COR-L47 (cell line): ENCODE measurements at places on chromosomes 13 and 19.

DNA sequence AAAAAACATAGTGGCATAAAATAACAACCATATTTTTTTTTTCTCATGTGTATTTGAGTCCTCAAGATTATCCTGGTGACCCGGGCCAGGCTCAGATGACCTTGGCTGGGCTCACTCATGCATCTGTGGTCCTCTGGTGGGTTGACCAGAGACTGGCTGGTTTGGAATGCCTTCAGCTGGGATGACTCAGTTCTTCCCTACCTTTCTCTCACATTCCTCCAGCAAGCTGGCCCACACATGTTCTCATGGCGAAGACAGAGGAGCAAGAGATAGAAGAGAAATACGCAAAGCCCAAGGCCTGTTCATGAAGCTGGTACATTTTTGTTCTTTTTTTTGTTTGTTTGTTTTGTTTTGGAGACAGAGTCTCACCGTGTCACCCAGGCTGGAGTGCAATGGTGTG, 14.3 kb upstream of the ZNF541 start:
- no peak for DNase-seq

DNA sequence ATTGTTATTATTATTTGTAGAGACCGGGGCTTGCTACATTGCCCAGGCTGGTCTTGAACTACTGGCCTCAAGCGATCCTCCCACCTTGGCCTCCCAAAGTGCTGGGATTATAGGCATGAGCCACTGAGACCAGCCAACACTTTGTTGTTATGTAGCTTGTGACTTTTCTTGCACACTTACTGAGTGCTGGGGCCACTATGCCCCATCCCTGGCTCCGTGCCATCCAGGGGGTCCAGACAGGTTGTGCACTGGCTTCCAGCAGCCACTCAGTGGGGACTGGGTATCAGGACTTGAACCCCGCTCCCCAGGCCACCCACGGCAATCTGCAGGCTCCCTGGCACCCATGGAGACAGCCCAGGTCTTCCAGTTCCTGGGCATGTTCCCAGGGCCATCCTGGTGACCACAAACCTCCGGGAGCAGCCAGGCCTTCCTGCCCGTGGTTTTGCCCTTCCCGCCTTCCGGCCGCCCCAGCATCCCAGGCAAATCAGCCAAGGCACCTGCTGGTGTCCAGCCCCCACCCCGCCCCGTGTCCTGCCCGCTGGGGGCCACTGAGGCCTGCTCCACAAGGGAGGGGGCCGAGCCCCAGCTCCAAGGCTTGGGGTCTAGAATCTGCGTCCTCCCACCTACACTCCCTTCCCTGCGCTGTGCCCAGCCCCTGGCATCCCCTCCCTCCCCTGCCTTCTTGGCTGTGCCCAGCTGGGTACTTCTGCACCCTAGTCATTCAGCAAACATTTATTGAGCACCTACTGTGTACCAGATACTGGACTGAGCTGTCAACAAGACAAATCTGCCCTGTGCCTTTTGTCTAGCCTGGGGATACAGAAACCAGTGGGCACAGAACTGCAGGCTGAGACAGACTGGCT, 23.7 kb upstream of the SEMA6B start:
- DNase-seq = no peak

DNA sequence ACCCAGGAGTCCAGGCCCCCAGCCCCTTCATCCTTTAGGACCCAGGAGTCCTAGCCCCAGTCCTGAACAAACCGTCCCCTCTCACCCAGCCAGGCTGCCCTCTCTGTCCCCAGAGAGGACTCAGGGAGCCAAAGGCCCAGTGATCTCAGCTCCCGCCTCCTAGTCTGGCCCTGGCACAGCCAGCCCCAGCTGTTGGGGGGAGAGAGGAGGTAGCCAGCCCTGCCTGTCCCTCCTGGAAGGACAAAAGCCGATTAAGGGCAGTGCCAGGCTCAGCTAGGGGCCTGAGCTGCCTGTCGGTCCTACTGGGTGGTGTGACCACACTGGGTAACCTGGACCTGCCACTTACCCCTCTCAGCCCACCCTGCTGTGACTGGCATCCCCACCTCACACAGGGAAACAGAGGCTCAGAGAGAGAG, 14.5 kb downstream of the LIPE start:
- no peak for DNase-seq

- no peak for DNase-seq
Measured at GRCh38 chr19:55058781-55059610, 4.0 kb downstream of the RDH13 start.

DNA sequence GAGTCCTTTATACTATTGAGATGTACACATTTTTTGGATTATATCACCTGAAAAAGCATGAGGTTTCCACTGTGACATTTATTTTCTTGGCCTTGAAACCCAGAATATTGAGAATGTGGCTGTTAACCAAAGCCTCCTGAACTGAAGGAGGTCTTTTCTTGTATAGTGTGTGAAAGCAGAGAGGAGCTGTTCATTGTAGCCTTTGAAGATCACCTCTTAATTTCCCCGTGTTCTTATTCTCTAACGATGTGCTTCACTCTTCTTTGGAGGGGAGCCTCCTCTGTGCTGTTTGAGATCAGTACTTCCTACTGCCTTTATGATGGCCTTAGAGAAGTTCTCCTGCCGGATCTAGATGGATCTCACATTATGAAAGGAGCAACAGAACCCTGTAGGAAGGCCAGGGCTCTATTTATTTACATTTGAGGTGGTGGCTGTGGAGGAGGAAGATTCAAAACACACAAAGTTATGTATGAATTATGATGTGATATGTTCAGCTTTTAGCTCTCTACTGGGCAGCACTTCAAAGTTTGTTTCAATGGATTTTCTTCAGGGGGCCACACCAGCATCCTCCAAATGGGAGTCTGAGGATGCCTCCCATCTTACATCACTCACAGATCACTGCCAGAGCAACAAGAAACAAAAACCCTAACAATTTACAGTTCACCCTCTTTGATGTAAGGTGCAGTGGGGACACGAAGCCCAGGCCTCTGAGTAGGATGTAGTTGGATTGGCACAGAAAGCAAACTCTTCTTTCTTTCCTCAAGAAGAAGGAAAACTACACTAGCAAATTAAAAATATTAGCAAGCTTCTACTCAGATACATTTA, 322.3 kb downstream of the DLEU7 start:
- DNase-seq = no peak

- DNase-seq = no peak
Measured at GRCh38 chr19:15251749-15252397, 19.6 kb upstream of the EPHX3 start.

DNA sequence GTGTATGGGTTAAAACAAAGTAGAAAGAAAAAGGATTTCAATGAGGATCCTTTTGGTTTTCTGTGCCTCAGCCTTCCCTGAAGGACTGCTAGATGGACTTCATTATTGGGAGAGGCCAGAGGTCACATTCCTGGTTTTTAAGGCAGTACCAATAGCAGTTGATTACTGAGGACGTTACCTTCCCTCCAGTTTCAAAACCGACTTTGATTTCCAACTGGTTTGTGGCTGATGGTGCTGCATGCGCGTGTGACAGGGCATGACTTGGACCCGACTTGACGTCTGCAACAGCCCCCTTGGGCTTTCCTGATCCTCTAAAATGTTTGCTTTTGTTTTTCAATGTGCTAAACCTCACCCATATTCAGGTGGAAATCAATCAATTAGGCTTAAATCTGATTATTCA, 314.3 kb upstream of the ARGLU1 start:
- no peak for DNase-seq

DNA sequence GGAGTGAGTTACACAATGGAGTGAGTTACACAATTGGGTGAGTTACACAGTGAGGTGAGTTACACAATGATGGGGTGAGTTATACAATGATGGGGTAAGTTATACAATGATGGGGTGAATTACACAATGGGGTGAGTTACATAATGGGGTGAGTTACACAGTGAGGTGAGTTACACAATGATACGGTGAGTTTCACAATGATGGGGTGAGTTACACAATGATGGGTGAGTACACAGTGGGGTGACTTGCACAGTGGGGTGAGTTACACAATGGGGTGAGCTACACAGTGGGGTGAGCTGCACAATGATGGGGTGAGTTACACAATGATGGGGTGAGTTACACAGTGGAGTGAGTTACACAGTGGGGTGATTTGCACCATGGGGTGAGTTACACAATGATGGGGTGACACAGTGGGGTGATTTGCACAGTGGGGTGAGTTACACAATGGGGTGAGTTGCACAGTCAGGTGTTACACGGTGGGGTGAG, 52.5 kb upstream of the GAS6 start:
- DNase-seq = no peak
